ENCODE measurements at places on chromosomes 5 and 9.

- no peak for DNase-seq
Observed at GRCh38 chr9:7536310-7536939, 263.2 kb downstream of the DMAC1 start.

DNA sequence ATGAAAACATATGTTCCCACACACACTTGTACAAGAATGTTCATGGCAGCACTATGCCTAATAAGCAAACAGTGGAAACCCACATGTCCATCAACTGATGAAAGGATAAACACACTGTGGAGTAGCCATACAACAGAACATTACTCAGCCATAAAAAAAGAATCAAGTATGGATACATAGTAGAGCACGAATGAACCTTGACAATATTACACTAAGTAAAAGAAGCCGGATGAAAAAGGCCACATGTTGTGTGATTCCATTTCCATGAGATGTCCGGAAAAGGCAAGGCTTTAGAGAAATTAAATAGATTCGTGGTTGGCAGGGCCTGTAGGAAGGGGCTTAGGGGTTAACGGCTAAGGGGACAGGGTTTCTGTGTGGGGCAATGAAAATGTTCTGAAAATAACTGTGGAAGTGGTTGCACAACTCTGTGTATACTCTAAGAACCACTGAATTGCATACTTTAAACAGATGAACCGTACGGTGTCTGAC lies 51.4 kb downstream of the COL23A1 start:
- no peak for DNase-seq

GRCh38 chr9:100088202-100088601 lies 10.6 kb downstream of the ERP44 start:
- DNase-seq: no peak

- no peak for DNase-seq
Observed at GRCh38 chr5:143210576-143210975, 192.9 kb downstream of the NR3C1 start.

GRCh38 chr5:79005151-79005550 lies 20.0 kb upstream of the ARSB start:
- DNase-seq: no peak

- DNase-seq: no peak
Observed at GRCh38 chr9:68847765-68848164, 142.7 kb downstream of the PIP5K1B start.

DNA sequence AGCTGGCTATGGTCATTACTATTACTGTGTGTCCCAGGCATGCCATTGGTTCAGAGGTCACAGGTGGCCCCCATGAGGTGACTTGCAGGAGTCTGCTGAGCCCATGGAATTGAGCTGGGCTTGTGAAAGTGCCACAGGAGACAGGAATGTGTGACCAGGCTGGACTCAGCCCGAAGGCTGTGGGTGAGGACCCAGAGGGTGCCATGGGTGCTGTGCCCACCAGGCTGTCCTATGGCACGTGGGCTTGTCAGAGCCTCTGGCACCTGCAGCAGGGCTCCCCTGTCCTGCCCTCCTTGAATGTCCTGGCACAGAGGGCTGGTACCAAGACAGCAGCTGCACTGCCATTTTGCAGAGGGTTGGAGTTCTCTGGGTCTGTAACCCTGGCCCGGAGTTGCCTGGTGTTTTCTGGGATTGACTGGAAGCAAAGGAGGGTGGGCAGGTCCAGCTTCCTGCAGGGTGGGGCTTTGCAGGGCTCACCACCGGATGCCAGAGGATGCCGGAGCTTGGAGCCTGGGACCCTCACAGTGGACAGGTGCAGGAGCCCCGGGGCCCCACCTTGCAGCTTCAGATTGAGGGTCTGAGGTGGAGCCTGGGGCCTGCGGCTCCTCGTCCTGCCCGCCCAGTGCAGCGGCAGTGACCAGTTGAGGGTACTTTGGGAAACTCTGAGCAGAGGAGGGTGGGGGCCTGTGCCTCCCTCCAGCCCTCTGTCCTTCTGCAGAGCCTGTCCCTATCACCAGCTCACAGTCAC lies 14.2 kb downstream of the COL5A1 start:
- no peak for DNase-seq

GRCh38 chr5:65817931-65818330 lies 95.9 kb downstream of the NLN start:
- no peak for DNase-seq

DNA sequence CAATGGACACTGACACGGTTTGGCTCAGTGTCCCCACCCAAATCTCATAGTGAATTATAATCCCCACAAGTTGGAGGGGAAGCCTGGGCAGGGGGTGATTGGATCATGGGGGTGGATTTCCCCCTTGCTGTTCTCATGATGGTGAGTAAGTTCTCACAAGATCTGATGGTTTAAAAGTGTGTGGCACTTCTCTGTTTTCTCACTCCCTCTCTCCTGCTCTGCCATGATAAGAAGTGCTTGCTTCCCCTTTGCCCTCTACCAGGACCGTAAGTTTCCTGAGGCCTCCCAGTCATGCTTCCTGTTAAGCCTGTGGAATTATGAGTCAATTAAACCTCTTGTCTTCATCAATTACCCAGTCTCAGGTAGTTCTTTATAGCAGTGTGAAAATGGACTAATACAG lies 115.8 kb upstream of the KIF2A start:
- no peak for DNase-seq
